A549 treated with CORT108297 at 1 μM for 4 hours (cell line): ENCODE measurements at places on chromosomes 2 and 18. TPM values are rescaled to one million over a fixed set of nuclear protein-coding genes. Genes with fewer than 3 reads are reported as not detected.

Gene USP34
- 45.6 to 59.2 TPM (median 47.5 TPM) in 5 replicates for total RNA-seq

Gene PXDN
- 8.1 to 14.4 TPM (median 12.3 TPM) in 5 replicates for total RNA-seq

Gene G6PC2
- not detected in 5 replicates for total RNA-seq

Gene MYO5B
- total RNA-seq: 10.0 to 12.3 TPM (median 11.0 TPM) in 5 replicates

Gene DSC3
- total RNA-seq: 1.2 to 2.2 TPM (median 1.7 TPM) in 5 replicates

Gene LGALSL
- total RNA-seq: 7.7 to 10.8 TPM (median 8.7 TPM) in 5 replicates

Gene KCNG2
- total RNA-seq: not detected in 5 replicates

Gene ANKRD23
- 0.72 to 2.6 TPM (median 2.2 TPM) in 5 replicates for total RNA-seq

Gene TUBA4B
- total RNA-seq: 0.30 to 0.56 TPM (median 0.37 TPM) in 5 replicates

Gene SH3BP4
- total RNA-seq: 31.6 to 37.3 TPM (median 34.5 TPM) in 5 replicates

Gene GPR17
- 0.06 to 0.19 TPM (median 0.11 TPM) in 4 of 5 replicates, not detected in the other for total RNA-seq

Gene CASP10
- 2.1 to 2.6 TPM (median 2.5 TPM) in 5 replicates for total RNA-seq

Gene CCDC121
- 3.6 to 4.3 TPM (median 4.0 TPM) in 5 replicates for total RNA-seq

Gene SEPTIN10
- total RNA-seq: 37.6 to 62.6 TPM (median 50.2 TPM) in 5 replicates

Gene FBXO15
- 0.58 to 1.2 TPM (median 0.96 TPM) in 5 replicates for total RNA-seq

Gene ST6GAL2
- 14.9 to 29.3 TPM (median 21.2 TPM) in 5 replicates for total RNA-seq

Gene MEP1B
- total RNA-seq: 0.06 to 0.14 TPM (median 0.07 TPM) in 3 of 5 replicates, not detected in the others

Gene NPHP1
- 6.6 to 8.8 TPM (median 7.2 TPM) in 5 replicates for total RNA-seq

Gene HOXD1
- total RNA-seq: 0.16 to 0.32 TPM (median 0.18 TPM) in 5 replicates

Gene FTCDNL1
- total RNA-seq: 2.2 to 3.2 TPM (median 2.6 TPM) in 5 replicates

Gene LRRC30
- not detected in 5 replicates for total RNA-seq

Gene FBXO41
- 4.1 to 6.4 TPM (median 5.5 TPM) in 5 replicates for total RNA-seq

Gene DPY30
- 108 to 117 TPM (median 114 TPM) in 5 replicates for total RNA-seq

Gene BCS1L
- total RNA-seq: 42.9 to 50.7 TPM (median 48.9 TPM) in 5 replicates

Gene GCG
- not detected in 5 replicates for total RNA-seq

Gene POMC
- not detected in 5 replicates for total RNA-seq

Gene GPBAR1
- 0.08 to 0.17 TPM (median 0.11 TPM) in 5 replicates for total RNA-seq

Gene ANKRD30B
- 0.02 to 0.03 TPM (median 0.02 TPM) in 3 of 5 replicates, not detected in the others for total RNA-seq

Gene ABCG5
- total RNA-seq: not detected in 5 replicates

Gene SYT4
- not detected in 5 replicates for total RNA-seq

Gene KCTD18
- 8.6 to 11.0 TPM (median 9.6 TPM) in 5 replicates for total RNA-seq

Gene TMEM178A
- 0.13 to 0.17 TPM (median 0.16 TPM) in 5 replicates for total RNA-seq
